GM12891 (cell line): ENCODE measurements at places on chromosomes 4 and X.

GRCh38 chr4:147586637-147587036 lies 30.6 kb upstream of the TMEM184C start:
- DNase-seq = peak; percentile 5

DNA sequence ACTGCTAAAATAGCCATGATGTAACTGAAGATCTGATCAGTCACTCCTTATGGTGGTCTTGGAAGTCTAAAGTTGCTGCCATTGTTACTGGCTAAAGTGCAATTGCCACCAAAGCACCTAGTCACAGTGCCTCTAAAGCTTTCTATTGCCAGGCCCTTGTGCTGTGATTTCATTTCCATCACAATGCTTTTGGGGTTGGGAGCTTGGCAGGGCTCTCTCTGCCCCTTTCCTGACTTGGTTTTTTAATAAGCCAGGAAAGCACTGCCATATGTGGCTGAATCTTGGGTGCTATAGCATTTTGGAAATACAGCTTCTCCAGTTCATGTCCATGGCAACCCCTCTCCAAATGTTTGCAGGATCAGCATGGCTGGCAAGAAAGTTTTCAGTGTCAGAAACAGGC lies 1712.4 kb upstream of the TENM3 start:
- DNase-seq = no peak

GRCh38 chrX:9369802-9370291 lies 95.0 kb upstream of the TBL1X start:
- no peak for DNase-seq

DNA sequence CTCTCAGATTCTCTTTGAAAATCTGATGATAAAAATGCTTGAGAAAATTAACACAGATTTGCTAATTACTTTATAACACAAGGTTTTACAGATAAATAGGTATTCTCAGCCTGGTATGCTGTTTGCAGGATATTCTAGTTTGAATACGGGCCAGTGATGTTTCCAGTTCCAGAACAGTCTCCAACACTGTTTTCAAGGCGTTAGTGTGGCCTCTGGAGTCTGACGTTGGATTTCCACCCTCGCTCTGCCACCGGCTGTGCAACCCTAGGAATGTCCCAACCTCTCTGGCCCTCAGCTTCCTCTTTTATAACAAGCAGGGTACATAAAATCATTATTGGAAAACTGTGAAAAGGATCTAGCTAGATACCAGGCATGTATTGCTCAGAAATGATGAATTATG lies 23.8 kb upstream of the CYP4V2 start:
- DNase-seq = no peak

- DNase-seq = no peak
Observed at GRCh38 chrX:8484360-8484949, 19.8 kb downstream of the VCX3B start.

- no peak for DNase-seq
Observed at GRCh38 chr4:38105475-38106220, 145.4 kb downstream of the PTTG2 start.

DNA sequence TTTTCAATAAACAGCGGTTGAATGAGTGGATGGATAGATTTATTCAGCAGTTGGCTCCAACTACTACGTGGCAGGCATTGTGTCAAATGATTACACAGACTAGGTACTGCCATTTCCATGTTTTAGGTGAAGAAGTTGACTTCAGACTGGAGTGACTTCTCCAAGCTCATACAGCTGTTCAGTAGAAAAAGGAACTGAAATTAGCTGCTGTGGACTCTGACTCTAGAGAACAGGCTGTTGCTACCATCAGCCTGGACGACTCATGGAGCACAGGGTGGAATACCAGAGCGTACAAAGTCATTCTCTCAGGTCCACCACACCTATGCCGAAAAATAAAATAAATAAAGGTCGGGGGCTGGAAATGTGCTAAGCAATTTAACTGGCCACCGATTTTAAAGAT lies 45.3 kb downstream of the TENM3 start:
- DNase-seq = no peak

- DNase-seq = no peak
Observed at GRCh38 chrX:44303119-44303518, 40.4 kb downstream of the EFHC2 start.

DNA sequence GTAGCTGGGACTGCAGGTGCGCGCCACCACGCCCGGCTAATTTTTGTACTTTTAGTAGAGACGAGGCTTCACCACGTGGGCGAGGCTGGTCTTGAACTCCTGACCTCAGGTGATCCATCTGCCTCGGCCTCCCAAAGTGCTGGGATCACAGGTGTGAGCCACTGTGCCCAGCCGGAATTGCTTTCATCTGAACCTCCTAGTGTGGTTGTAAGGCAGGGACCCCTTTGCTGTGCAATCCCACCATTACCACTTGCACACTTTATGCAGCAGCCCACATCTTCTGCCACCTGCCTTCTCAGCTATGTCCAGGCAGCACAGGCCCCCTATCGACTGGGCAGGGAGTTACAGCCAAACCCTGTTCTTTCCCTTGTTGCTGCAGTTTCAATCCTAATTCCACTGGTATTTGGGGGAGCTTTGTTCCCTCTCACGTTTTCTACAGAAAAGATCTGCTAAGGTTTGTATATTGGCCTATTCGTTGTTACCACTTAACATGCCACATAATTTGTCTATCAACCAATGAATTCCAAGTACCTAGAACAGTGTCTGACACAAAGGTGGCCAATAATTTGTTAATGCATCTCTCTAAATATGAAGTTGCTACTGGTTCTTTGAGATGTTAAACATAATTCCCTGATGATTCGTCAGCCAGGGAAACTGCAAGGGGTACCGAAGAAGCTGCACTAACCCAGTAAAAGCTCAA lies 6.5 kb downstream of the RPL39 start:
- no peak for DNase-seq

DNA sequence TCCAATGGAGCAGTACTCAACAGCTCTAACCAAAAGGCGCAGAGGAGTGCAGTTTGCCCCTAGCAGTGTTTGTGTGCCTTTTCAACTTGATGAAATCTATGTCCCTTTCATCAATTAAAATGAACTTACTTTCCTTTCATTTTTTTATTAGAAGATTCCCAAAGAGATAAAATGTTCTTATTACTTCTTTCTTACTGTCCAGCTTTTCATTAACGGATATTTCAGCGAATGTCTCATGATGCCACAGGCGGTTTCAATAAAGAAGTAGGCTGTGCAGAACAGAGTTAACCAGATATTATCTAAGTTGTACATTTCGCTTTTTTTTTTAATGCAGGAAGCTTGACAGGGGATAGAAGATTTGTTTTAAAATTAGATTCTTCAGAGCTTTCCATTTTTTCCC lies 3.4 kb upstream of the MAOB start:
- DNase-seq = no peak

DNA sequence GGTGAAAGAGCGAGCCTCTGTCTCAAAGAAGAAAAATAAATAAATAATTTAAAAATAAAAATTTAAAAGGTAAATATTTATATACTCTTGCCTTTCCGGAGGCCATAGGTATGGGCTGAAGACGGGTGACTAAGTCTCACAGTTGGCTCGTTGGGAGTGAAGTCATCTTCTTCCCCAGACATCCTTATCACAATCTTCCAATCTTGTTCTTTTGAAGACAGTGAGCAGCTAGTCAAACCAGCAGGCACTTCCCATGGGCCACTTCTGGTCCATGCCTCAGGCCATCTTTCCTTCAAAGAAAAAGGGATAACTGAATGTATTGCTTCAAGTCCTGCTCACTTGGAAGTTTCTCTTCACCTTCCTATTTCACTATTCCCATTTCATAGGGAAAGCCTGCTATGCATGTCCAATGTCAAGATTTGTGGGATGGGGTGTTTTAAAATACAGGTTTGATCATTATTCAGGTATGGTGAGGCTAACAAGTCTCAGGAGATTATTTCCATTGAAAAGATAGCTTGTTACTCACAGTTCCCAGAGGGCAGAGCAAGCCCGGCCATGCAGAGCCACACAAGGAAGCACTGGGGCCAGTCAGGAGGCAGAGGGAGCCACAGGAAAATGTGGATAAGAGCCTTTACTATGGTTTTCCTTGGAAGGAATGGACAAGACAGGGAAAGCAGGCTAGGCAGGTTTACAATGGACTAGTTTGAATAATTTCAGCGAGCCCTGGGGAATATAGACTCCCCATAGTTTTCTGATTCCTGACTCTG lies 33.3 kb upstream of the VCX2 start:
- DNase-seq = no peak

- DNase-seq = no peak
Observed at GRCh38 chr4:28921886-28922285, 1798.3 kb upstream of the PCDH7 start.

DNA sequence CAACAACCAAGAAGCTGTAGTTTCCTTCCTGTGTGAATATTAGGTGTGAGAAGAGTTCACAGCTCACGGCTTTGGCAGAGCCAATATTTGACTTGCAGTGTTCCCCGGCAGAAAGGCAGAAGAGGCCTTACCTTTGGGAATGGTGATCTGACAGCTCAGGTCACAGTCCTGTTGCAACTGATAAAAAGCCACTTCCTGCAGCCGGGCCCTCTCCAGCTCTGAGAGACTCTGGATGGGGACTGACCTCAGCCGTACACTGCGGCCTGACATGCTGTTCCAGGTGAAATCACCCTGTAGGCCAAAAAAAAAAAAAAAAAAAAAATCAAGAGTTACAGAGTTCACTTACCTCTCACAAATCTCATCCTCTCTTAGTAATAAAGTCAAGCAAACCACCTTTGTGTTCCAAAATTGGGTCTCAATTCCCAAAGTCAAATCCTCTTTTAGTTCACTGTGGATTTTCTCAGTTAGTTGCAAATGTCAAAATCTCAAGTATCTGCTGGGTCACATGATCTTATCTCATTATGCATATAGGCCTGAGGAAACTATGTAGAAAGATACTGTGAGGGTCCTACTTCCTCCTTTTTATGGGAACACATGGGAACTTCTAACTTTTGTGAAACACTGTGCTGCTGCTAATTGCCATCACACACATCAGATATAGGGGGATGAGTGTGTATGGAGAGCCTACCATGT lies 38.6 kb upstream of the AMELX start:
- no peak for DNase-seq

DNA sequence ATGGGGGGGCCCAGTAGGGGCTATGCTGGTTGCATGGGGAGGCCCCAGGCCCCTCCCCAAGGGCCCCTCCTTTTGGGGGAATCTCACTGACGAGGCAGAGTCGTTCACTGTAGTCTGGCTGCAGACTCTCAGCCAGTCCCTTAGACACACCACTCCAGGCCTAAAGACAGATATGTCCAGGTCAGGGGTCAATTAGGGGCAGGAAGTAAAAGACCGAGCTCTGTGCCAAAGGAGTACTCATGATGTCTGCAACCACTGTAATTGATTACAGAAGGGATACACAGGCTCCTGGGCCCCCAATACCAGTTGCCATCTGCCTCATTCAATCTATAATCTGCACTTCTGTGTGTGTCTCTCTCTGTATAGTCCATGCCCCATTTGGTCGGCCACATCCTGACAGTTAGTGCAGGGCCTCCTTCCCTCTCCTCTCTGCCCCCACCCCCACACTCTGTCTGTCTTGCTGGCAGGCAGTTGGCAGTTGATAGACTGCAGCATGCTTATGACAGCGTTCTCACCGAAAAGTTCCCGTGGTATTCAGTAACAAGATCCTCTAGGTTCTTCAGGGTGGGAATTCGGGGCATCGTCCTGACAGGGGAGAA lies 1.3 kb upstream of the CXorf65 start:
- DNase-seq = no peak

- DNase-seq = no peak
Observed at GRCh38 chrX:13852001-13852695, 35.3 kb upstream of the GPM6B start.

- DNase-seq = no peak
Observed at GRCh38 chrX:77415161-77415560, 32.0 kb upstream of the FGF16 start.

- no peak for DNase-seq
Observed at GRCh38 chr4:133355633-133356032, 206.5 kb downstream of the PCDH10 start.

DNA sequence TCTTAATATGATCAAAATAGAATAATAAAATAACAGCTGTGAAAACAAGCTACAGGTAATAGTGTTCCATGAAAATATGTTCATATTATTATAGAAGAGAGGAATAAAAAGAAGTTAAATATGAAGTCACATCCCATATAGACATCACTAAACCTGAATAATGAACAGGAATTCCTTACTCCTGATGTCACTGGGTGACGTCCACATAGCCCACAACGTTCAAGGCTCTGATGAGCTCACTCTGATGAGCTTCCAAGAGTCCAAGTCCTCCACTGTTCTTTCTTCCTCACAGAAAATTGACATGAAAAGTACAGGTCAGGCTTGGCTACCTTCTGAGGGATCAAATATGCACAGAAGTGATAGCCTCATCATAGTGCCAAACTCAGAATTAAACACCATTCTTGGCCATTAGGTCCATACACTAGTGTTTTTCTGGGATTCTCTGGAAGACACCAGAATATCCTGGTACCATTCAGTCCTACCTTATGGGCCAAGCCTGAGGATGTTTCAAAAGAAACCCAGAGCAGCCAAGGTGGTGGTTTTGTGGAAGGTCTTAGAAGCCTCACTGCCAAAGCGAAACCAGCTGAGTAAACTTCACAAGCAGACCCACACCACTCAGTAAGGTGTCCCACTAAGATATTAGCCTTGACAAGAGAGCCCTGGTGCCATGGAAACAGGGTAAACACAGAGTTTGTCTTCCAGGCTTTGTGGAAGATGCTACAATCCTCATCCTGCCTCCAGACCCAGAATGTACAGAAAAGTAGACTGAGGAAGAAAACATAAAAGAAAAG lies 138.4 kb upstream of the HHIP start:
- no peak for DNase-seq

DNA sequence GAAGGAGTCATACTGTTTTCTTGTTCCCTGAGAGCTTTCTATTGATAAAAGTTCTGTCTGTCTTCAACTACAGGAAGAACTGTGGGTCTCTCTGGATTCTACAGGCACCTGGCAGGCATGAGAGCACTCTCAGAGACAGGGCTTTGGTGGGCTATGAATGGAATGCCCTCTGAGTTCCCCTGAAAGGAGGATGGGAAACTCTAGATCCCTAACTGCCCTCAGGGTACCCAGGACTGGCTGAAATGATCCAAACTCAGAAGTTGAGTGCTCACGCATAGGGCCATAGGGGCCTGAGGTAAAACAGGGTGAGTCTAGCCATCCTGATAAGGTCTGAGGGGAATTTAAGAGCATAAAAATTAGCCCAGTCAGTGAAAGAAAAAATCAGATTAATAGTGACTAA lies 59.0 kb upstream of the SCRG1 start:
- no peak for DNase-seq

GRCh38 chrX:151393514-151393913 lies 3.5 kb upstream of the VMA21 start:
- DNase-seq = peak; percentile 20

DNA sequence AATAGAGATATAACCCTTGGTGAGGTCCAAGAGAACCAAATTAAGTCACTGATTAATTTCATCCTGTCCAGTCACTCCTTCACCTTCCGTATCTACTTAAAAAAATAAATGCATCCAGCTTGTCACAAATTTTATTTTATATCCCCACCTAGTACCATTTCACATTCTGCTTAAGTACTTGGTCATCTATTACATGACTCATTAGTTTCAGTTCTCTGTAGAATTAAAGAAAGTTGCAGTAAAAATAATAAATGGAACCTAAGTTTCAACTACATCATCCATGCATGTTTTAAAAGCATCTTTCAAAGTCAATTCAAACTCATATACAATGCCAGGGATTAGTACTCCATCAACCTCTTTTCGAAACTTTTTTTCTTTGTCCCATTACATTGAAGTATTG lies 130.2 kb downstream of the SH2D1A start:
- DNase-seq = no peak

GRCh38 chrX:586351-586750 lies 44.2 kb upstream of the SHOX start:
- DNase-seq = no peak
